Activated CD8-positive, alpha-beta T cell treated with anti-CD3 and anti-CD28 coated beads for 36 hours (primary cell): ENCODE measurements at places on chromosomes 2 and 18.
A peak's percentile ranks its signal among the peaks of the same experiment; 100 is the strongest.

DNA sequence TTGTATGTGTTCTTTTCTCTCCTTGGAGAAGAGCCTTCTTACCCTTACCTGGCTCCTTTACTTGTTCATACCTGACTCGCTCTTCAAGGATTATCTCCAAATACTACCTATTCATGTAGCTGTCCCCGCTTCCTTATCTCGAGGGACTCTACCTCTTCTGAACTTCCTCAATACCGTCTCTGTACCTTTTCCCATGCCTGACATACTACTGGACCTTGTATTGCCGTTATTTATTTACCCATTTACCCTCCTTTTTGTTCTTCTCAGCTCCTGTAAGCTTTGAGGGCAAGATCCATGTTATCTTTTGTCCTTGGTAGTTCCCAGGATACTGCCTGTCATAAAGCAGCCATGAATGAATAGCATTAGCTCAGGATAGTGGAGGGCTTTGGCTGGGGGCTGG is 32.5 kb downstream of the KCNS3 start:
- no peak for DNase-seq
- H3K36me3 ChIP-seq, result no peaks in the 10 kb centered on the region
- no peaks in the 10 kb centered on the region for H3K4me1 ChIP-seq
- peaks cover 6% of the 10 kb centered on the region for H3K27me3 ChIP-seq
- no peak overlapping the region for H3K4me3 ChIP-seq

- peaks cover 52% of the 10 kb centered on the region for H3K4me1 ChIP-seq
- H3K27me3 ChIP-seq, result no peaks in the 10 kb centered on the region
- no peak for DNase-seq
- no peak overlapping the region for H3K4me3 ChIP-seq
Observed at GRCh38 chr2:191187105-191187829, 36.5 kb upstream of the STAT4 start.

DNA sequence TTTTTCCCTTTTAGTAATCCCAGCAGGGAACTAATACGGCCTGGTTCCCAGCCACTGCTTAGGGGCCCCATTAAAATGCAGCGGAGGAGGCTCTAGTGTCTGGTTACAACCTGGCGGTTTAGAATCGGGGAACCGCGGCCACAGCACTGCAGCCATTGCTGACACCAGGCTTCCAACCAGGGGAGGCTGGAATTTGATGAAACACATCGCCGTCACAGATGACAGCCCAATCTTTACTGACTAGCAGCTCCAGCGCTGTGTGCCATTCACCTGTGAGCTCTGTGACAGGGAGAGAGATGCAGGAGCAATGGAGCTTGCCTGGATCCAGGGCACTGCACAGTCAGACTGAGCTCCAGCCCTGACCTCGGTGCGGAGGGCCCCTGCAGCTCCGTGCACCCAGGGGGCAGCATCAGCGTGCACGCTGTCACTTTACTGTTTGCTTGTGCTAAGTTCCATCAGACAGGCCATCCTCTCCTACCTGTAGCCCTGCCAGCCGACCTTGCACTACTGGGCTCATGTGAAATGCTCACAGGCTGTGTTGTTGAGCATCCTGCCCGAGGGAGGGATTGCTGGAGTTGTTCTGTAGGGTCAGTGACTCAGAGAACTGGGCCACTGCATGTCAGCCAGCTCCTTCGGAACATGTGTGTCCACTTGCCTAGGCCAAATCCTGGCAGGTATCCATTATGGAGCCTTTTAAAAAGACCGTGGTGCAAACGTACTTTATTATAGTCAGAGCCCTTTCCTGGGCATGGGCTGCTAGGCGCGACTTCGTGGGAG is 203.5 kb downstream of the SEPTIN10 start:
- no peaks in the 10 kb centered on the region for H3K36me3 ChIP-seq
- DNase-seq, result no peak
- H3K27me3 ChIP-seq, result no peaks in the 10 kb centered on the region
- no peak overlapping the region for H3K27ac ChIP-seq
- H3K4me1 ChIP-seq, result no peaks in the 10 kb centered on the region

DNA sequence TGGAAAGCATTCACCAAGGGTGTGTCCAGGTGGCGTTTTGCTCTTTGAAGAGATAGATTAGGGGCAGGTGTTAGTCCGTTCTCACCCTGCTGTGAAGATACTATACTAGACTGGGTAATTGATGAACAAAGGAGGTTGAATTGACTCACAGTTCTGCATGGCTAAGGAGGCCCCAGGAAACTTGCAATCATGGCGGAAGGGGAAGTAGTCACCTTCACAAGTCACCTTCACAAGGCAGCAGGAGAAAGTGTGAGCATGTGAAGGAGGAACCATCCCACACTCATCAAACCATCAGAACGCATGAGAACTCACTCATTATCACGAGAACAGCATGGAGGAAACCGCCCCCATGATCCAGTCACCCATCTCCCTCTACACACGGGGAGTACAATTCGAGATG is 135.7 kb upstream of the NFATC1 start:
- H3K27ac ChIP-seq, result no peak overlapping the region
- H3K4me1 ChIP-seq, result no peaks in the 10 kb centered on the region
- H3K36me3 ChIP-seq, result peaks cover 31% of the 10 kb centered on the region

GRCh38 chr18:77522051-77522675 is 272.5 kb downstream of the GALR1 start:
- H3K27ac ChIP-seq, result no peak overlapping the region
- H3K4me3 ChIP-seq, result no peak overlapping the region
- no peaks in the 10 kb centered on the region for H3K36me3 ChIP-seq
- H3K4me1 ChIP-seq, result no peaks in the 10 kb centered on the region
- DNase-seq, result no peak

DNA sequence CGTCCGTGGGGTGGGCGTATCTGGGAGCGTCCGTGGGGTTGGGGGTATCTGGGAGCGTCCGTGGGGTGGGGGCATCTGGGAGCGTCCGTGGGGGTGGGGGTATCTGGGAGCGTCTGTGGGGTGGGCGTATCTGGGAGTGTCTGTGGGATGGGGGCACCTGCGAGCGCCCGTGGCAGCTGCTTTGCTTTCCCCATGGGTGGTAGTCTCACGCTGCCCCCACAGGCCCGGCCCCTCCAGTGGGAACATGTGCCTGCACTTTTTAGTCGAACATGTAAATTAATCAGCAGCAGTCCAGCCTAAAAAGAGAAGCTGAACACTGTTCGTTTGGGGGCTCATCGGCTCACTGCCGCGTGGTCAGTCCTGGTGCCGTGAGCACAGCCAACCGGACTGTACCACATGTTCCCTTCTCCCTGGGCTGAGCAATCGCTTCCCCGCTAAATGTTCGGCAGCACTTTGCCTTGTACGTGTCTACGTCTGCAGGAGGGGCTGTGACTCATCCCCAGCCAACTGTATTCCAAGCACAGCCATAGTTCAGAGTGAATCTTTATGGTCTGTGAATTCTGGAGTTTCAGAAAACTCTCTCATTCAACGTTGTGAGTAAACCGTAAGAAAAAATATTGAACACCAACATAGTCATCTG is 271.5 kb downstream of the AGAP1 start:
- no peak for DNase-seq
- peaks cover 4% of the 10 kb centered on the region for H3K4me1 ChIP-seq
- H3K27ac ChIP-seq, result no peak overlapping the region
- H3K4me3 ChIP-seq, result no peak overlapping the region

GRCh38 chr18:34709750-34710441 is at the start of gene DTNA:
DTNA (plus strand) TSS chr18:34710298; CDS start chr18:34755977, 45,679 bp downstream.
- no peak within 1 kb of the TSS for H3K4me3 ChIP-seq
- H3K27me3 ChIP-seq, result peaks cover 5% of the 10 kb centered on the region
- no peaks in the 10 kb centered on the region for H3K36me3 ChIP-seq
- H3K27ac ChIP-seq, result no peak within 1 kb of the TSS
- H3K4me1 ChIP-seq, result no peaks in the 10 kb centered on the region

DNA sequence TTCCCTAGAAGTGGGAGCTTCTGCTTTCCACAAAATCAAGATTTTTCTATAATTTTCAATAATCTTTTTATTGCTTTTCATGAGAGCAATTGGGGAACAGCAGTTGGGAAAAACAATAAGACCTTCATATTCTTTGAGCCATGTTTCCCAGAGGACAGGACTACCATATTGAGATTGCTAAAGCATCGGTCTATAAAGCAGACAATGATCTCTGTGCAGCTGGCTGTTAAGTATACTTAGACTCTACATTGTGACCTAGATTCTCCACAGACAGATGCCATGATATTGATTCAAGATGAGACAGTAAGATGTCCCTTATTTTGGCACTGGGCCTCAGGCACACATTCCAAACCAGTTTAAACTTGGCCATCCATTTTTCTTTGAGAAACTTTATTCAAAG is 1178.7 kb downstream of the SUCLG1 start:
- H3K4me3 ChIP-seq, result no peak overlapping the region
- no peaks in the 10 kb centered on the region for H3K4me1 ChIP-seq
- no peak overlapping the region for H3K27ac ChIP-seq
- DNase-seq, result no peak

DNA sequence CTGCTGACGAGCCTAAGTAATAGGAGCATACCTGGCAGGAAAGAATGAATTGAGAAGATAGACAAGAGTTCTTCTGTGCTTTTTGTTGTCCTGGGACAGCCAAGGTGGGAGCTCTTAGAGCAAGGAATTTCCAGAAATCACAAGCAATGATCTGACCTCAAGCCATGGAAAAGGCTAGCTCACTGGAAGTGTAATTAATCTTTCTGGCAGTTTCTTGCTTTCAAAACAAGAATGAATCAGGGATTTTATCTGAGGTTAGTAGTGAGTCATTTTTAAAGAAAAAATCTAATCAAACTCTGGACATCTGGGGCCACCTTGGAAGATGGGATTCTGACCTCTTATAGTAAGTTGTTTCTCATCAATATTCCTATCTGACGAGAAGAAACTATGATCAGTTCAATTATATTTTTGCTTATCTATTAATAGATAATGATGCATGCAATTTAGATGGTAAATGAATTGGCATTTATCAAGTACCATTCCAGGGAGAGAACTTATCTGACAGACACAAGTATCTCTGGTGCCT is 98.0 kb downstream of the ADCYAP1 start:
- H3K27me3 ChIP-seq, result peaks cover 2% of the 10 kb centered on the region
- DNase-seq, result no peak
- no peak overlapping the region for H3K4me3 ChIP-seq
- no peaks in the 10 kb centered on the region for H3K36me3 ChIP-seq
- H3K4me1 ChIP-seq, result no peaks in the 10 kb centered on the region

GRCh38 chr18:46274266-46274665 is 170.1 kb downstream of the HAUS1 start:
- H3K4me3 ChIP-seq, result no peak overlapping the region
- peaks cover 9% of the 10 kb centered on the region for H3K4me1 ChIP-seq
- no peaks in the 10 kb centered on the region for H3K27me3 ChIP-seq
- peaks cover 2% of the 10 kb centered on the region for H3K36me3 ChIP-seq
- no peak for DNase-seq
- H3K27ac ChIP-seq, result no peak overlapping the region

DNA sequence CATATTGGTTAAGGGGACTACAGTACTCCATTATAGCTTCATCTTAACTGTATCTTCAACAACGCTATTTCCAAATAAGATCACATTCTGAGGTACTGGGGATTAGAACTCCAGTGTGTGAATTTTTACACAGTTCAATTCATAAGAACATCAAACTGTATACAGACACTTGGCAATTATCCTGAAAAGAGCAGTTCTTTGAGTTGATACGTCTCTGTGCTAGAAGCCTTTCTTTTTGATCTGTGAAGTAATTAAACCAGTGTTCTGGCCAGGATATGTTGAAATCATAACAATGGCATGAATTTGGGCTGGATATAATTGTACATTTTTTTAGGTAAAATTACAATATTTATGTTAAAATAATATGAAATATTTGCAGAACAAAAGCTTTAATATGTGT is 93.5 kb upstream of the ITPRID2 start:
- H3K4me3 ChIP-seq, result no peak overlapping the region
- no peaks in the 10 kb centered on the region for H3K27me3 ChIP-seq
- peaks cover 2% of the 10 kb centered on the region for H3K4me1 ChIP-seq
- H3K27ac ChIP-seq, result no peak overlapping the region
- DNase-seq, result no peak

GRCh38 chr2:117644403-117644802 is 170.1 kb upstream of the DDX18 start:
- H3K27me3 ChIP-seq, result no peaks in the 10 kb centered on the region
- H3K27ac ChIP-seq, result no peak overlapping the region
- no peak for DNase-seq
- no peak overlapping the region for H3K4me3 ChIP-seq

DNA sequence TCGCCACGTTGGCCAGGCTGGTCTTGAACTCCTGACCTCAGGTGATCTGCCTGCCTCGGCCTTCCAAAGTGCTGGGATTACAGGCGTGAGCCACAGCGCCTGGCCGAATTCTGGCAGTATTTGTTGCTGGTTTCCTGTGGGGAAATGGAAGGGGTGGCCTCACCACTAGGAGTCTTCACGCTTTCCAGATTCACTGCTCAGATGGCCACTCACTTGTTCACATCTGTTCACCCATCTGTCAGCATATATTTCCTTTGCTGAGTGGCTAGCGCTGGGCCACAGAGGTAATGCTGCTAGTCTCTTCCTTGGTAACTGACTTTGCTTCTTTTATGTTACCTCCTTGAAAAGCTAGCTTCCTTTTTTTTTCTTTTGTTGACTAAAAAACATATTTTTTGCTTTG is 27.2 kb downstream of the TMEM177 start:
- DNase-seq, result no peak
- no peak overlapping the region for H3K4me3 ChIP-seq
- peaks cover 8% of the 10 kb centered on the region for H3K4me1 ChIP-seq
- H3K36me3 ChIP-seq, result no peaks in the 10 kb centered on the region
- no peak overlapping the region for H3K27ac ChIP-seq
- no peaks in the 10 kb centered on the region for H3K27me3 ChIP-seq

- peaks cover 2% of the 10 kb centered on the region for H3K27me3 ChIP-seq
- H3K27ac ChIP-seq, result no peak overlapping the region
- DNase-seq, result no peak
- no peaks in the 10 kb centered on the region for H3K4me1 ChIP-seq
- no peaks in the 10 kb centered on the region for H3K36me3 ChIP-seq
Observed at GRCh38 chr2:74751981-74752851, 81.7 kb upstream of the HK2 start.

- peak; percentile 54 for DNase-seq
- H3K36me3 ChIP-seq, result peaks cover 3% of the 10 kb centered on the region
- no peak overlapping the region for H3K27ac ChIP-seq
- H3K4me1 ChIP-seq, result peaks cover 13% of the 10 kb centered on the region
- peaks cover 81% of the 10 kb centered on the region for H3K27me3 ChIP-seq
Observed at GRCh38 chr2:176111309-176111663, 4.2 kb downstream of the HOXD11 start.

- H3K36me3 ChIP-seq, result peaks cover 74% of the 10 kb centered on the region
- DNase-seq, result no peak
- H3K4me1 ChIP-seq, result peaks cover 21% of the 10 kb centered on the region
- H3K27ac ChIP-seq, result no peak overlapping the region
- H3K4me3 ChIP-seq, result no peak overlapping the region
Observed at GRCh38 chr2:216159646-216160045, 50.5 kb downstream of the XRCC5 start.

- no peak for DNase-seq
- no peaks in the 10 kb centered on the region for H3K36me3 ChIP-seq
- no peak overlapping the region for H3K4me3 ChIP-seq
- peaks cover 16% of the 10 kb centered on the region for H3K4me1 ChIP-seq
Observed at GRCh38 chr18:44548291-44549221, 132.1 kb upstream of the SETBP1 start.

GRCh38 chr18:68041327-68041726 is 524.8 kb upstream of the DSEL start:
- no peaks in the 10 kb centered on the region for H3K27me3 ChIP-seq
- no peaks in the 10 kb centered on the region for H3K36me3 ChIP-seq
- no peaks in the 10 kb centered on the region for H3K4me1 ChIP-seq
- H3K27ac ChIP-seq, result no peak overlapping the region
- DNase-seq, result no peak
